ENCODE measurements at places on chromosomes 7 and 10. TPM values are rescaled to one million over a fixed set of nuclear protein-coding genes. Genes with fewer than 3 reads are reported as not detected.

DNA sequence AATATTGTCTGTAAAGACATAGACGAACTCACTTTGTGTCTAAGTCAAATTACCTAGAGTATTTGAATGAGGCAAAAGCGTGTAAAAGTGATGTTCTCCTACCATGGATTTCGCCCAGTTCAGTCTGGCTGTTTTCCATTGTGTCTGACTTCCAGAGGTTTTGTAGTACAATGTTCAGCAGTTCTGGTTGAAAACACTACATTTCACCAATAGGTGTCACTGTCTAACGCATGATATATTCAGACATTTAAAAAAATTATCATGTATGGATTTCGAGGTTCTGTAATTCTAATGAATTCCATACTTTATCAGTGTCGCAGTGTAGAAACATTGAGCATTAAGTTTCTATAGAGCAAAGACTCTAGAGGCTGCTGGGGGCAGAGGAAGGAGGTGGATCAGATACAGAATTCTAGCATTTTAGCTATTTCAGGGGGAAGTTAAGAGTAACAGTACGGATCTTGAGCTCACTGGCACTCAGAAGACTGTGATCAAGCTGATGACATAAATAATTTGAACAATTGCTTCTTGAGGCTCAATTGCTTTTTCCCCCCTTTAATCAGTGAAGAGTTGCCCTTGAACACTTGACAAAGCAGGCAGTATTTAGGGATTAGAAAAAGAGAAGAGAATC, 196.9 kb upstream of the RHOBTB1 start:
- no peak for DNase-seq
- H3K27me3 ChIP-seq, result no peaks in the 10 kb centered on the region
- H3K4me3 ChIP-seq, result no peak overlapping the region
- H3K4me1 ChIP-seq, result peaks cover 3% of the 10 kb centered on the region

DNA sequence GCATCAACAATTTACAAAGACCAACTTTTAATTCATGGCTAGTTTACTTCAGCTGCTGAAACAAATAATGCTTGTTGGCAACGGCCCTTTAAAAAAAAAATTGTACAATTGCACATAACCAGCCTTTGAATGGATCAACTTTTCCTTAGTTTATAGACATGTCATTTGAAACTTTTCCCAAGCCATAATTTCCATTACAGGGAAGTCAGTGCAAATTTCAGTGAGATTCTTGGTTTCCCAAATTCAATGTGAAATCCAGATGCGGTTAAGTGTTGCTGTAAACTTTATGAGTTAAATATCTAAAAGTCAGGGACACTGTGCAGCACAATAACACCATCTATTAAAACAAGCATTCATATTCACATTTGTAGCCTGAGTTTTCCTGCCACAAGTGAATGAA, 182.2 kb downstream of the JAZF1 start:
- H3K27me3 ChIP-seq, result no peaks in the 10 kb centered on the region
- no peaks in the 10 kb centered on the region for H3K36me3 ChIP-seq
- no peak overlapping the region for H3K4me3 ChIP-seq
- no peak for DNase-seq
- H3K4me1 ChIP-seq, result peaks cover 29% of the 10 kb centered on the region

- H3K36me3 ChIP-seq, result no peaks in the 10 kb centered on the region
- DNase-seq, result no peak
- no peak overlapping the region for H3K27ac ChIP-seq
- no peaks in the 10 kb centered on the region for H3K27me3 ChIP-seq
These were observed 243.0 kb downstream of the PLXNA4 start for GRCh38 chr7:132333301-132333700.

- H3K27ac ChIP-seq, result no peak overlapping the region
- H3K27me3 ChIP-seq, result no peaks in the 10 kb centered on the region
These were observed 462.3 kb downstream of the PHTF2 start for GRCh38 chr7:78260826-78261225.

DNA sequence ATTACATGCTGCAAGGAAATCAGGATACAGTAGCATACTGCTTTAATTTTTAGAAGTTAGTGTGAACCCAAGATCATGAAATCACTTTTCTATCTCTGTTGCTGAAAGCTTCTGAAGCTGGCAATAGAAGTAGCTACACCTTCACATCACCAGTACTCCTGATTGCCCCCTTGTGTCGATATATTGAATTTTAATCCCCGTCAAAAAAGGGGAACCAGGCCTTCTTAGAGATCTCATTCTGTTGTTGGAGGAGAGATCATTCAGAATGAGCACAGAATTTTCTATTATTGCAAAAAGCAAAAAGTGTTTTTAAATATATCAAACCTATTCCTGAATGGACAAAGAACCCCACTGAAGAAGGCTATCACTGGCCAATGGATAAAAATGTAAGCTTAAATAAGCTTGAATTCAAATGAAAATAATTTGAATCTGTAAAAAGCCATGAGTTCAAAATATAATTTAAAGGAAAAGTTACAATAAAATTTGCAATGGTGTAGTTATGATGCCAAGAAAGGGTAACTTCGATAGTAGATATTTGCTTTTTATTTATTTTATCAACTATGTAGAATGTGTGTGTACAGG, 39.7 kb upstream of the TEX47 start:
- H3K4me1 ChIP-seq, result no peaks in the 10 kb centered on the region
- no peak overlapping the region for H3K4me3 ChIP-seq
- DNase-seq, result no peak
- no peak overlapping the region for H3K27ac ChIP-seq

GRCh38 chr7:917255-918117, 37.0 kb downstream of the ADAP1 start:
- peaks cover 63% of the 10 kb centered on the region for H3K4me1 ChIP-seq
- H3K27ac ChIP-seq, result no peak overlapping the region
- peak; percentile 13 for DNase-seq
- no peaks in the 10 kb centered on the region for H3K36me3 ChIP-seq
- no peak overlapping the region for H3K4me3 ChIP-seq

GRCh38 chr7:102129636-102130370, 156.9 kb upstream of the SH2B2 start:
- no peaks in the 10 kb centered on the region for H3K27me3 ChIP-seq
- H3K27ac ChIP-seq, result no peak overlapping the region
- no peak overlapping the region for H3K4me3 ChIP-seq

DNA sequence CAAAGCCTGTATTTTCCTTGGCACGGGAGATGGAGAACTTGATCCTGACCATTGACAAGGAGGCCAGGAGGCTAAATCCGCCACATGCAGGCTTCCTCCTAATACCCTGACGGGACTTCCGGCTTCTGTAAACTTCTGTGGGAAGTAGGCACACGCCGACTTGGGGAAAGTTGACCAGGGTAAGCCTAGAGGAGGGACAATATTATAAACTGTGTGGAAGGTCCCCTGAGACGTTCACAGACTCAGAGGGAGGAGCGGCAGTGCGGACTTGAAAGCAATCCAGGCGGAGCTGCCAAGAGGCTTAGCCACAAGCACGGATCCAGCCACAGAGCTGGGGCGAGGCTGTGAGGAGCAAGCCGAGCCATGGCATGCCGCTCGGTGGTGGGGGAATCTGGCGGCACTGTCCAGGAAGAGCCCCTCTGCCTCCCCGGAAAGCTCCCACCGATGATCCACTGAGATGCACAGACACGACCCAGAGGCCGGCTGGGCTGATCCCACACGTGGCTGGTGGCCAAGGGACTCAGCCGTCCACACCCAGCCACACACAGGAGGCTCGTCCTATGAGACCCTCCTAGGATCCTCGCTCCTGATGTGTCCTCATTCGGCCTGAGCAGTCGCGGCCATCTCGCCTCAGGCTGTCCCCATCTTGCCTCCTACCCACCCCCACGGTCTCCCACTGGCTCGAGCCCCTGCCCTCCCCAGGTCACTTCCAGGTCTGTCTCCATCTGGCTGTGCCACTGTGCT, 40.0 kb upstream of the INSIG1 start:
- H3K36me3 ChIP-seq, result no peaks in the 10 kb centered on the region
- H3K4me3 ChIP-seq, result no peak overlapping the region
- H3K27me3 ChIP-seq, result no peaks in the 10 kb centered on the region
- peak; percentile 18 for DNase-seq
- no peaks in the 10 kb centered on the region for H3K4me1 ChIP-seq
- peak overlapping the region; percentile 22 for H3K27ac ChIP-seq

DNA sequence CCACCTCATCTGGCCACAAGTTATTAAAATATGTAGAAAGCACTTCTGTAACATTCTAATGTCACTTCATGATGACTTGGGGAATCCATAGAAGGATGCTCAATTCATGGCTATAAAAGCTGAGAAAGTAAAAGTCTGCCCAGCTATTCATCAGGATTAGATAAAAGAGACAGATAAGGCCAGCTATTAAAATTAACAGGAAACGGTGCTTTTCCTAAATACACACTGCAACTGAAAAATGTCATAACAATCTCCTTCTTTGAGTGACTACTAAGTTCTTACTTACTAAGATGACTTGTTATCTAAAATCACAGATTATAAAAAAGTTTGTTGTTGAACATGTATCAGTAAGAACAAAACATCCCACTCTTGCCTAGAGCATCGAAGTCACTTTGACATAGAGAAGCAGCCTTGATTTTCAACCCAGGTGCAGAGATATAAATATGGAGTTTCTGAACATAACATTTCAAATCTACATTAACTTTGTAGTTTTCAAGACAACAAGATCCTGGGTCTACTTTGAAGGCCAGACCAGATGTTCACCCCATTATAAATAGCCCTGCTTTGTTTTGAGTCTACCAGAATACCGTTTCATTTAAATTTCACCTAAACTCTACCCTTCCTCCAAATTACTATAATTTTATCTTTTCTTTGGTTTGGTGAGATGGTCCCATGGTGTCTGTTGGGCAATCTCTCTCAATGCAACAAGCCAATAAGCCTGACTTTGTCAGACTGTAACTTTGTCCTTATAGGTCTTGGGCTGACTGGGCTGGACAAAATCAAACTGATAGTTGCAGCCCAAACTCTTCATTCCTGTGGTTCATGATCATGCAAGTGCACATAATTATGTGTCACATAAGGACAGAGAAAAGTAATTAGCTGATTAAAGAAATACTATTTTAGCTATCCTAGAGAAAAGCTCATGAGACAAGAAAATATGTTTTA, 24.0 kb downstream of the HYCC1 start:
- no peak for DNase-seq
- no peak overlapping the region for H3K4me3 ChIP-seq
- H3K27me3 ChIP-seq, result no peaks in the 10 kb centered on the region
- H3K36me3 ChIP-seq, result no peaks in the 10 kb centered on the region

GRCh38 chr10:92103376-92104090, 180.0 kb downstream of the BTAF1 start:
- DNase-seq, result no peak
- no peaks in the 10 kb centered on the region for H3K27me3 ChIP-seq
- H3K4me1 ChIP-seq, result peaks cover 3% of the 10 kb centered on the region
- no peak overlapping the region for H3K4me3 ChIP-seq
- H3K27ac ChIP-seq, result no peak overlapping the region

- H3K27ac ChIP-seq, result no peak overlapping the region
- DNase-seq, result no peak
- H3K4me1 ChIP-seq, result no peaks in the 10 kb centered on the region
- H3K36me3 ChIP-seq, result no peaks in the 10 kb centered on the region
- no peak overlapping the region for H3K4me3 ChIP-seq
These were observed 98.8 kb upstream of the MACROH2A2 start for GRCh38 chr10:69953851-69954250.

GRCh38 chr10:43263551-43264343, 3.1 kb downstream of the RASGEF1A start:
- H3K4me3 ChIP-seq, result no peak overlapping the region
- no peaks in the 10 kb centered on the region for H3K36me3 ChIP-seq
- H3K27ac ChIP-seq, result no peak overlapping the region
- DNase-seq, result peak; percentile 5

DNA sequence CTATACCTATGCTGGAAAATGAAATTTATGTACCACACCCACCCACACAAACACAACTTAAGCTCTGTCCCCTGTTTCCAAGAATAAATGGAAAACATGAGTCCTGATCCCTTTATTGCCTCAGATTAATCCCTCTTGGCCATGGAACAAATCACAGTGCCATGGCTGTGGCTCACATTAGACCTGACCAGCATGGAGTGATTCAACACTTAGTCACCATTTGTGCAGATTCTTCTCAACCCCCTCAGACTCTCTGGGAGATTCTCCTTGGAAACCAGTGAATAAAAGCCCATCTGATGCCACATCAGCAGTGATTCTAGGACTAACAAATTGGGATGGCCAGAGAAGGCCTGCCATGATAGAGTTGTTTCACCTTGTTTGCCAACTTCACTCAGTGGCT, 204.4 kb upstream of the TMEM72 start:
- no peak overlapping the region for H3K27ac ChIP-seq
- no peaks in the 10 kb centered on the region for H3K4me1 ChIP-seq
- no peak overlapping the region for H3K4me3 ChIP-seq
- no peak for DNase-seq
- H3K27me3 ChIP-seq, result no peaks in the 10 kb centered on the region

GRCh38 chr10:43396928-43397624, 11.9 kb downstream of the HNRNPF start:
- H3K36me3 ChIP-seq, result peaks cover 24% of the 10 kb centered on the region
- H3K27me3 ChIP-seq, result no peaks in the 10 kb centered on the region
- H3K27ac ChIP-seq, result peak overlapping the region; percentile 99
- H3K4me1 ChIP-seq, result peaks cover 44% of the 10 kb centered on the region
- peak; percentile 95 for DNase-seq

- no peaks in the 10 kb centered on the region for H3K36me3 ChIP-seq
- H3K4me3 ChIP-seq, result no peak overlapping the region
- no peak overlapping the region for H3K27ac ChIP-seq
- no peaks in the 10 kb centered on the region for H3K27me3 ChIP-seq
- no peak for DNase-seq
These were observed 19.6 kb downstream of the NOC3L start for GRCh38 chr10:94343151-94343550.

- H3K27me3 ChIP-seq, result no peaks in the 10 kb centered on the region
- peaks cover 14% of the 10 kb centered on the region for H3K4me1 ChIP-seq
- H3K27ac ChIP-seq, result no peak overlapping the region
- H3K36me3 ChIP-seq, result peaks cover 6% of the 10 kb centered on the region
- no peak for DNase-seq
These were observed 16.4 kb downstream of the NOD1 start for GRCh38 chr7:30462179-30462578.

- H3K4me3 ChIP-seq, result no peak overlapping the region
- no peaks in the 10 kb centered on the region for H3K27me3 ChIP-seq
These were observed 324.8 kb downstream of the SFMBT2 start for GRCh38 chr10:7085913-7086589.

OR6V1 gene
- not detected for total RNA-seq

CAV2 gene
- total RNA-seq, result 15.7 TPM

NFKB2 gene
- 14.2 TPM for total RNA-seq

AKR1D1 gene
- not detected for total RNA-seq

ARHGAP21 gene
- 94.1 TPM for total RNA-seq

EPO gene
- total RNA-seq, result not detected

HOXA1 gene
- 1.9 TPM for total RNA-seq

SORCS3 gene
- 0.32 TPM for total RNA-seq

NUTM2D gene
- 4.0 TPM for total RNA-seq

TAC1 gene
- total RNA-seq, result 4.0 TPM

FAM221A gene
- total RNA-seq, result 7.5 TPM

BLOC1S2 gene
- total RNA-seq, result 20.3 TPM
